Fibroblast of skin of right biceps (primary cell): ENCODE measurements at places on chromosomes 1 and 21.

GRCh38 chr1:14184454-14184853, 414.0 kb upstream of the KAZN start:
- DNase-seq = no peak

DNA sequence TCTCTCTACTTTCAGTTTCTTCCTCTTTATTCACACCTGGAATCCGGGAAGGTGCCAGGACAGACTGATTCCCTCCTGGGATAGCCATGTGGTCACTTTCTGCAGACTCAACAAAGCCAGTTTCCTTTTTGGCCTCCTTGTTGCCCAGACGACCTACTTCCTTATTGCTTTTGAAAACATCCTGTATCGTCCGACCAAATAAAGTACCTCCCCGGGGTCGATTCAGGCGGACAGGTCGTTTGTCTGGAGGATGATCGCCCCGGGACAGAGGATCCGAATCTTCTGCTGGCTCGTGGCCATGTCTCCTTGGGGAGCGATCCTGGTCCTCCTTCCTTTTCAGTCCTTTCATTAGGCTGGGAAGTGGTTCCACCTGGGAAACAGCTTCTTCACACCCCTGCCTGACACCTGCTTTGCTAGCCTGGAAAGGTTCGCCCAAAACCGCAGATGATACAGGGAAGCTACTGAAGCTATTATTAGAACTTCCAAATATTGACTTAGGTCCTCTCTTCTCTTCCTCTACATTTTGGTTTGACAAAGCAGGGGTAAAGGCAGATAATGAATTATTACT, 1.2 kb downstream of the MCM3AP start:
- no peak for DNase-seq

DNA sequence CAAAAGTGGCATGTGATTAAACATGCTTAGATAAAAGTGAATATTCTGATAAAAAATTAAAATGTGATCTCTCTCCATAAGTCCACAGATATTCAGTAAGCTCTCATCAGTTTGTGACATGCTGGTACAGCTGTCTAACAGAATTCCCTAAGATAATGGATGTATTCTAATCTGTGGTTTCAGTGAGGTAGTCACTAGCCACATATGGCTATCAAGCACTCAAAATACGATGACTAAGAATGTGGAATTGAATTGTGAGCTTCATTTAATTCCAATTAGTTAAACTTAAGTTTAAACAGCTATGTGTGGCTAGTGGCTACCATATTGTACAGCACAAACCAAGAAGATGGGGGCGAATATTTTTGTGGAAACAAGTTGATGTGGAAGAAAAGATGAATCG, 4.1 kb upstream of the REG4 start:
- peak; percentile 74 for DNase-seq

GRCh38 chr1:209723756-209724693, 19.4 kb downstream of the HSD11B1 start:
- peak; percentile 35 for DNase-seq

DNA sequence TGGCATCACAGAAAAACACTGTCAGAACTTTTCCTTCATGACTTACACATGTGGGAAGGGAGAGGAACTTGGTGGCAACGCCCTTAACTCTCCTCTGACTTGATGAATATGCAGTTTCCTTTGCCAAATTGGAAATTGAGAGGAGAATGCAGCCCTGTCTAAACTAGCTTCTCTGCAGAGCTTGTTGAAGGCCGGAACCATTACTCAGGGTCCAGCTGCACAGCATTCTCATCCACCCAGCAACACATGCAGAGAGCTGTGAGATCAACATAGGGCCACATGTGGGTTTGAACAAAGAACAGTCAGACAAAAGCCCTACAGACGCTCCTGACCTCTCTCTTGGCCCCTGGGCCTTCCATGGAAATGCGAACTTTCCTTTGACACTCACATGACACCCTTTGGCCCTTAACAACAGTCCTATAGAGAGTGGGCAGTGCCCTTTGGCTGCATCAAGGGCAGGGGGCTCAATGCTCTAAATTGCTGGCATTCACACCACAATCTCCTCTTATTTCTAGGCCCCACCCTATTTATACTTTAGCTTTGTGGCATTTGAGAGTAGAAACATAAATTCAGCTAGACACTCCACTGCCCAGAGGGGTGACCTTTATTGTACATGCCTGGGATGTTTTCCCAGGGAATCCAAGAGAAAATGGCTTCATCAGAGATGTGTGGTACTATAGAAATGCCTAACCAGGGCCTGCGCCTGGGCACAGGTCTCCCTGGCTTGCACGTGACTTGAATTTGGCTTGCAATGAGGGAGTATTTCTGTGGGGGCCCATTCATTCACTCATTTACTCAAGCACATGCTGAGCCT, 64.4 kb downstream of the CDC7 start:
- DNase-seq = peak; percentile 66

DNA sequence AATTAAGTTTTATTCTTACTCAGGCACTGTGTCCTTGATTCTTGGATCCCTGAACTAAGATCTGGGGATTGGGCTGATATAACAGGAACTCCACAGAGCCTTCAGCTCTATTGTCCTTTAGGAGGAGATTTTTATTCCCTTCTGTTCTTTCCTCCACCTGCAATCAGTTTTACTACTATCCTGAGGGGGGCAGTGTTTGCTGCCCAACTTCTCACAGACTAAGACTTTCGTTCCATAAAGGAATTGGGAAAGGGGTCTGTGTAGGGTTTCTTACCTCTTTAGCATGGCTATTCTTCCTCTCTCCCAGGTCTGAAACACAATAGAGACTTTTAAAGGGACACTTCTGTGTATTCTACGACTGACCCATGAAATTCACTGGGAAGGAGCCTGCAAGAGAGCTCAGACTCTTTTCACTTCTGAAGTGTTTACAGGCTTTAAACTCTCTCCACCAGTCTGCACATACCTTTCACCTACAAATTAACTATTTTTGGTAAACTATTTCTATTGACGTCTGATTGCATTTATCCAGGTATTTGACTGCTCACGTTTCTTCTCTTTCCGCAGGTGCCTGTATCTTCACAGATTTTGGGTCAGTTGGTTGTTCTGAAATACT, 103.3 kb upstream of the DEPDC1 start:
- peak; percentile 1 for DNase-seq

DNA sequence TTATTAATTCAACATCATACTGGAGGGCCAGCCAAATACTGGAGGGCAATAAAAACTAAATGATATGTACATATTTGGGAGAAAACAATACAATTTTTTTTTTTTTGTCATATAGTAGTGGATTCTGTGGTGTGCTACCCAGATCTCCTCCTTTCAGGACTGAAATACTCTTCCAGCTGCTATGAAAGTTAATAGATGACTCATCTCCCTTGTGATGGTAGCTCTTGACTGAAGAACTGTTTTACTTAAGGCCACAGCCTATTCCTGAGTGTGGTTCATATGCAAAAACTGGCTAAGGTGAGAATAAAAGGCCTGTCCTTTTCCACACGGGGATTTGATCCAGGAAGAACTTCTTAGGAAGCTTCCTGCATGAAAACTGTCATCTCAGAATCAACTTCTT, 307.9 kb downstream of the HLX start:
- no peak for DNase-seq

DNA sequence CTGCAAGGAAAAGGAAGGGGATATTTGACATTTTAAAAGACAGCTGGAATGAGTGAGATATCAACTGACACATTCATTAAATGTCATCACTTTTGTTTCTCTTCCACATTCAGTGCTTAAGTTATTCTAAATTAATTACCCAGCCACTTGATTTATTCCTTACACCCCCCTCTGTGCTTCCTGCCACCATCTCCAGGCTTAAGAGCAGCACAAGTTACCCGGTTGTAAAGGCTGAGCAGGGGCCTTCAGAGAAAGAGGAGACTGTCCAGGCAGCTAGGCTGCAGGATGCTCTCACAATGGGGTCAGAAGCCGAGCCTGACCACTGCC, 71.4 kb downstream of the SYT6 start:
- DNase-seq = no peak

- peak; percentile 87 for DNase-seq
Observed at GRCh38 chr1:101288491-101288944, 51.7 kb downstream of the S1PR1 start.

DNA sequence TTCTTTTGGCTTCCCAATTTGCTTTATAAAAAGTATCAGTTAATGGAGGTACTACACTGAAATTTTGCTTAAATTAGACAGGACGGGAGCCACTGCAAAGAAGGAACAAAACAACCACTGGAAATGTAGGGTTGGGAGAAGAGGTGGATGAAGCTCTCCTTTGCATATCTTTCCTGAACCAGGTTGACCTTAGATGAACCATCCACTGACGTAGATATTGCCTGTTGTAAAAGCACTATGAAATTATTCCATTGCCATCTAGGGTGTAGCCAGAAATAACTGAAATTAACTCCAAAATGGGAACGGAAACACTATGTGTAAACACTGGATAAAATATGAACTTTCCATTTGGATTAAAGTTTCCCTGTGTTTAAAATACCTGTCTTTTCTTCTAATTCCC, 1.2 kb upstream of the ABL2 start:
- DNase-seq = no peak

DNA sequence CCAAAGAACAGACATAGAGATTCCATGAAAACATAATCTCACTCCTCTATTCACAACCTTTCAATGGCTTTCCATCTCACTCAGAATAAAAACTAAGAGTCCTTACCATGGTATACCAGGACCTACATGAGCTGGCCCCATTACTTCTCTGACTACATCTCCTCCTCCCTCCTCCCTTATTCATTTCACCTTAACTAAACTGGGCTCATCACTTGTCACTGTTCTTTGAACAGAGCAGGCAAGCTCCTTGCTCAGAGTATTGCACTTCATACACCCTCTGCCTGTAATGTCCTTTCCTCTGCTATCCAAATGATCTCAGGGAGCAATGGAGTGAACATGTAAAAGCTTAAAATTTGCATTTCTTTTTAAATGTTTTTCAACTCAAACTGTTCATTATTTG, 142.0 kb downstream of the MRPL39 start:
- DNase-seq = no peak

DNA sequence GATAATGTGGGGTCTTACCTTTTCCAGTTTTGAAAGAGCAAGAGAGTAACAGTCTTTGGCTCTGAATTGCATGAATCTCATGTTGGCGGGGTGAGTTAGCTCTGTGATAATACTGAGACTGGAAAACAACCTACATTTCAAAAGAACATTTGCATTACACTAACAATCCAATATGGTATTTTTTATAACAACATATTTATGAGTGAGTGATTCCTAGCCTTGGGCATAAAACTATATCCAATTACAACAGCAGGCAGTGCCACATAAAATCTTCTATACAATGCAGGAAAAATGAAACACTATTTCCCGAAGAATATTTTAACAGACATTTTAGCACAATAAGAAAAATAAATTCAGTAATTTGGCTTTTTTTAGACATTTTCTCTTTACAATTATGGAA, 303.0 kb downstream of the KCNT2 start:
- DNase-seq = no peak

DNA sequence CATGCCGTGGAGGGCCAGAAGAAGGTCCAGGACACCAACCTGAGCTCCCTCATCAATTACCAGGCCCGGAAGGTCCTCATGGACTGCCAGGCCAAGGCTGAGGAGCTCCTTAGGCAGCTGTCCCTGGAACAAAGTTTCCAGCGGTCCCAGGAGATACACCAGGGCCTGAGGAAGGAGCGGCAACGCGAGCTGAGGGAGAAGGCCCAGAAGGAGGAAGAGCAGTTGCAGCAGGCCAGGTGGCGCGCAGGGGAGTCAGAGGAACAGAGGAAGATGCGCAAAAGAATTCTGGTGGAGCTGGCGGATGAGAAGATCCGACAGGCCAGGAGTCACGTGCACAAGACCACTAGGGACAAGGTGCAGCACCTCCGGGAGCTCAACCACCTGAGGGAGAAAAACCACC, 1.5 kb downstream of the CCDC185 start:
- no peak for DNase-seq

GRCh38 chr1:62110198-62110817, 84.3 kb upstream of the L1TD1 start:
- no peak for DNase-seq

GRCh38 chr1:173002891-173003838, 47.6 kb downstream of the TNFSF18 start:
- peak; percentile 71 for DNase-seq

DNA sequence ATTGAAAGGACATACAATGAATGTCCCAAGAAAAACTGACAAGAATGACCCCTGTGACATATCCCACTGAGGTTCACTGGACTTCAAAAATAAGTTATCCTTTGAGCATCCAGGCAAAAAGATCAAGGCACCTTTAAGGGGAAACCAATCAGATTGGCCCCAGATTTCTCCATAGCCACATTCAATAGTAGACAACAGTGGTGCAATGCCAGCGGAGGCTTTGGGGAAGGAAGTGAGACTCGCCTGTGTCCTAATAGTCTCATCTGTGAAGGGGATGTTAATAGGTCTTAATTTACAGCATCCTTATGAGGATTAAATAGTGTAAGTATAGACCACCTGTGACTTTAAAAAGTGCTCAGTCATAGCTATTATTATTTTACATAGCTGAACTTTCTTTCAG, 21.5 kb downstream of the RPL5 start:
- DNase-seq = no peak

DNA sequence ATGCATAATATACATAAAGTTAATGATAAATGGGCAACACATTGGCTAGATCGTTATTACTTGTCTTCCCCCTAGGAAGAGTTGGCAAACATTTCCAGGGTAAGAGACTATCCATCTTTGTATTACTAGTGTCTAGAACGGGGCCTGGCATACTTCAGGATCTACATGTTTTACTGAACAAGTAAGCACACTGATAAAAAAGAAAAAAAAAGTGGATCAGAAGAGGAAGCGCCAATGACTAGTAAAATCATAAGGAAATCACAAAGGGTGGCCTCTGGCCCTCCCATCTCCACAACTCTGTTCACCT, 482 bp downstream of the TM2D1 start:
- DNase-seq = no peak

DNA sequence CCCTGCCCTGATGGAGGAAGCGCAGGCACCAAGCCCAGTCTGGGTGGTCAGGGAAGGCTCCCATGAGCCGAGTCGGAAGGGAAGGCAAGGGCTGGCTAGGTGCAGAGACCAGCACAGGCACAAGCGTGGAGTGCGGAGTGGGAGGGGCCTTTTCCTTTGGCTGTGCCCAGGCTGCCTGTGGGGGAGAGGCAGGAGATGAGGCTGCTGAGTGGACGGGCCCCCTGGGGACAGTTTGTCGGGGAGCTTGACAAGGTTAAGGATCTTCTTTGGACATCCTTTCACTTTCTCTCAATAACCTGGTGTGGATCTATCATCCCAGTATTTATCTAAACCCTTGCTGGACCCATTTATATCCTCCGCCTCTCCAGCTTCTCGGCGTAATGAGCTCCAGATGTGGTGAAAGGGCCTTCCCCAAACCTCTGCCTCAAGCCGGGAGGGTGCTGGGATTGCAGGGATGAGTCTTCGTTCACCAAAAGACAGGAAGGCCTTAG, 42.9 kb downstream of the EPHB2 start:
- DNase-seq = peak; percentile 92

- DNase-seq = peak; percentile 57
Observed at GRCh38 chr1:103529746-103530145, 4.2 kb downstream of the RNPC3 start.

GRCh38 chr1:24193046-24193445, 6.0 kb upstream of the IFNLR1 start:
- DNase-seq = peak; percentile 11

DNA sequence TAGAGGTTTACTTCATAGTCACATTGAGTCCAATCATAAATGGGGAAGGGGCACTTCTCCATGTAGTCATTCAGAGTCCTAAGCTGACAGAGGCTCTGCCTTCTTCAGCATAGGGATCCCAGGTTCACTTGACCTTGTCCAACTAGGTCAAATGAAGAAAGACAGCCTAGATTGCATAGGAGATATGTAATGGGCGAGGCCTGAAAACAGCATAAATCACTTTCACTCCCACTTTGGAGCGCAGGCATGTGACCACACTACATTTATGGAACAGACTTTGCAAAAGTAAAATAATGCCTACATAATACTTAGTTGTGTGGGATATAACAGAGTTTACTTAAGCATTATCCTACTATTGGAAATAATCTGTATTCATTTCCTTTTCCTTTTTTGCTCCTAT, 51.7 kb downstream of the HOOK1 start:
- no peak for DNase-seq
